ENCODE measurements at places on chromosomes 3 and 15.

GRCh38 chr15:42736178-42736792 is 643 bp downstream of the CDAN1 start:
- DNase-seq, result no peak

DNA sequence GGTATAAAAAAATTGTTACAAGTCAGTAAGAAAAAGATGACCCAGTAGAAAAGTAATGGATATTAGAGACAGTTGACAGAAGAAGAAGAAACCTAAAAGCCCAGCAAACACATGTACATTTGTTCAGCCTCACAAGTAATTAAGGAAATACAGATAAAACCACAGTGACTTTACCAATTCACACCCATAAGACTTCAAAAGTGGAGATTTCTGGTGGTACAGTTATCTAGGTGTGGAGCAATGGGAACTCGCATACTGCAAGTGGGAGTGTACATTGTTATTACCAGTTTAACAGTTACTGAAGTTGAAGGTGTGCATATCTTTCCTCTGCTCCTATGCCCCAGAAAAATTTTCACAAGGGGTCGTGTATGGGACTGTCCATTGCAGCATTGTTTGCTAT is 18.1 kb upstream of the MAPKBP1 start:
- DNase-seq, result no peak

DNA sequence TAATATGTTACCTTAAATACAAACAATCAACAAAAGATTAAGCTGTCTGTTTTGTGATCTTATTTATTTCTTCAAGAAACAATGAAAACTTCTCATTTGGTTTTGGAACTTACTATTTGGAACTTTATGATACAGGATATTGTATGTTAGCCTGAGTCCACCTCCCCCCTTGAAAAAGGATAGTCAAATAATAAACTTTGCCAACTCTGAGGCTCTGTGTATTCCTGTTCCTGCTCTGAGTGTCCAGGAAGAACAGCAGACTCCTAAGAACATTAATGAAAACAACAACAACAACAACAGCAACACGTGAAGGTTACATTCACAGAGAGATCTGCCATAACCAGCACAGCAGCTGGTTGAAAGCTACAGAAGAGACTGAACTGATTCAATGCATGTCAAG is 108.1 kb upstream of the AADACL2 start:
- DNase-seq, result no peak

DNA sequence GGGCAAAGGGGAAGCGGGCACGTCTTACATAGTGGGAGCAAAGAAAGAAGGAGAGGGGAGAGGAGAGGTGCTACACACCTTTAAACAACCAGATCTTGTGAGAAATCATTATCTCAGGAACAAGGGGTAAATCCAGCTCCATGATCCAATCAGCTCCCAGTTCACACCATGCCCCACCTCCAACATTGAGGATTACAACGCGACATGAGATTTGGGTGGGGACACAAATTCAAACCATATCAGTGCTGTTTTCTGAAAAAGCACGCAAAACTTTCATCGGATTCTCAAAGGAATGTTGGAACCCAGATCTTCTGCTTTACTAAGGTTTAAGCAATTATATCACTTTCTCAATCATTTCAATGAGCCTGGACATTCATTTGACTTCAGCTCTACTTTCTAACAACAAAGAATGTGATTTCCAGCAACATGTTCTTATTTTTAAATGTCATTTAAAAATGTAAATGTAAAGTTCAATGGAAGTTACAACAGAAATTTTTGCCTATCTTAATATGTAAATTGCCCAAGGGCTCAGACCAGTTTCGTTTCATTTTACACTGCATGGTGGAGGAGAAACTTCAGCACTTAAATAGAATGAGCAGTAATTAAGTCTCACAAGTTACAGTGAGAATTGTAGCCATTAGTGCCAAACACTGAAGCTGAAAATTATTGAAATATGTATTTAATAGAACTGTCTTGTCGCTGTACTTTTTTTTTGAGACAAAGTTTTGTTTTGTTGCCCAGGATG is 8.4 kb upstream of the CCDC54 start:
- DNase-seq, result no peak

GRCh38 chr3:176699288-176699687 is 498.0 kb downstream of the TBL1XR1 start:
- DNase-seq, result no peak
